Neural progenitor cell (in vitro differentiated cells): ENCODE measurements at places on chromosomes 4 and X. TPM values are rescaled to one million over a fixed set of nuclear protein-coding genes. Genes with fewer than 3 reads are reported as not detected.

Gene PRDX4
- total RNA-seq = 149 and 162 TPM in 2 replicates

Gene NOX1
- not detected in 2 replicates for total RNA-seq

Gene MAB21L2
- total RNA-seq = 38.3 and 42.1 TPM in 2 replicates

Gene ARHGAP4
- 5.1 and 17.9 TPM in 2 replicates for total RNA-seq

Gene FAT4
- 7.4 and 8.5 TPM in 2 replicates for total RNA-seq

Gene GLUD2
- total RNA-seq = 7.5 and 8.9 TPM in 2 replicates
